Right ventricle myocardium superior (tissue), 1 donor: ENCODE measurements at places on chromosomes 6 and 20.
A peak's percentile ranks its signal among the peaks of the same experiment; 100 is the strongest.

DNA sequence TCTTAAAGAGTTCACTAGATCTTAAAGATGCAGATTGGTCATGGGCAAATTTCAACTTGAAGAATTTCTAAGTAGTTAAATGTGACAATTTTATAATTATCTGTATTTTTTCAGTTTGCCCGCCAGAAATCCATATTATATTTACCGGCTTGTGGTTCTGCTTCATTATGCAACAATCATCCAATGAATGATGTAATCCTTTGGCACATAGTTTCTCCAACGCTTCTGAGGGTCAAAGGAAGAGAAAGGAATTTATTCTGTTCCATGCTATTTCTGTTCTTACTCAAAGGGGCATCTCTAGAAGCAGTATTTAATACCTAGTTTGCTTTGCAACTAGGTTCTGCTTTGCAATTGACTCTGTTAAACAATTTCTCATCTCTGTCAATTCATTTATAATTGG lies 359.3 kb upstream of the PLCB4 start:
- DNase-seq = no peak

DNA sequence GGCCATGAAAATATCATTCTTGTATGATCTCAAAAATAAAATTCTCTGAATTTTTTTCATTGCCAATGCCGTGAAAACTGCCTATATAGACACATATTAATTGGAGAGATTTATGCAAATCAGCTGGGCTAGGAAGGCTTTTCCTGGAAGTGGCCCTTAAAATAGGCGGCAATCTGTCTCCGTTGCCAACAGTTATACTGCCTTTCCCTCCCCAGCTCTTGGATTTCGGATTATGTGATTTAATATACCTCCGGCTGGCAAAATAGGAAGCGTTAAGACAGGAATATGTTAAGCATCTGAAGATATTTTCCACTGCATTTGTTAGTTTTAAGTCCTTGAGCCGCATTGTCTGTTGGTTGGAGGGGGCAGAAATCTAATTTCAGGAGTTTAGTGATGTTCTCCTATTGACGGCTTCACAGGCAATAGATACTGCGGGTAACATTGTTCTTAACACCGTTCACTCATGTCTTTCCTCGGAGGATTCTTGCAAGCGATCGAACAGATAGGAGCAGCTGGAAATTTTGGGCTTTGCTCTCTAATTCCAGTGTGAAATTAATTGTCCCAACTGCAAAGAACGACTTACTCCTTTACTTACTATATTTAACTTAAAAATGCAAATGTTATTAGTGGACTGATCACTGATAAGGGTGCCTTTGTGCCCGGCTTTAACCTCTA lies 113.3 kb downstream of the LINC00237 start:
- no peak for DNase-seq

GRCh38 chr6:125765944-125766343 lies 16.5 kb downstream of the HEY2 start:
- DNase-seq = no peak

DNA sequence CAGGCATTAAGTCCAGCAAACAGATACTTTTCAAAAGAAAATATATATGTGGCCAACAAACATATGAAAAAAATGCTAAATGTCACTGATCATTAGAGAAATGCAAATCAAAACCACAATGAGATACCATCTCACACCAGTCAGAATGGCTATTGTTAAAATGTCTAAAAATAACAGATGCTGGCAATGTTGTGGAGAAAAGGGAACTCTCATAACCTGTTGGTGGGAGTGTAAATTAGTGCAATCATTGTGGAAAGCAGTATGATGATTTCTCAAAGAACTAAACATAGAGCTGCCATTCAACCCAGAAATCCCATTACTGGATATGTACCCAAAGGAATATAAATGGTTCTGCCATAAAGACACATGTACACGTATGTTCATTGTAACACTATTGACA lies 20.6 kb downstream of the KCNQ5 start:
- no peak for DNase-seq

DNA sequence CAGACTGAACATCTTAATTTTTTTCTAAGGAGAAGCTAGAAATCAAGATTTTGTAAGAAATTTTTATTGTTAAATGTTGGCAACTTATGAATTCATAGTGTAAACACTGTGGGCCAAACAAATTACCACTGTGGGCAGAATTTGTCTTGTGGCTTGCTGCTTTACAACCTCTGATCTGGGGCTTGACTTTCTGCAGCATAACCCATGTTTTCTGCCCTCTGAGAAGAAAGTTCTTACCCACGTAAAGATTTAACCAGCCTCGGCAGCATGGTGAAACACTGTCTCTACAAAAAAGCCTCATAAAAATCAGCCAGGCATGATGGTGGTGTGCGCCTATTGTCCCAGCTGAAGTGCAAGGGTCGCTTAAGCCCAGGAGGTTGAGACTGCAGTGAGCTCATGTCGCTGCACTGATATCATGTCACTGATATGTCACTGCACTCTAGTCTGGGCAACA lies 12.9 kb downstream of the ITCH start:
- DNase-seq = no peak

- DNase-seq = no peak
Observed at GRCh38 chr6:28208111-28208659, 16.9 kb upstream of the ZSCAN9 start.

GRCh38 chr6:108902382-108902792 lies 54.2 kb downstream of the ARMC2 start:
- DNase-seq = no peak

DNA sequence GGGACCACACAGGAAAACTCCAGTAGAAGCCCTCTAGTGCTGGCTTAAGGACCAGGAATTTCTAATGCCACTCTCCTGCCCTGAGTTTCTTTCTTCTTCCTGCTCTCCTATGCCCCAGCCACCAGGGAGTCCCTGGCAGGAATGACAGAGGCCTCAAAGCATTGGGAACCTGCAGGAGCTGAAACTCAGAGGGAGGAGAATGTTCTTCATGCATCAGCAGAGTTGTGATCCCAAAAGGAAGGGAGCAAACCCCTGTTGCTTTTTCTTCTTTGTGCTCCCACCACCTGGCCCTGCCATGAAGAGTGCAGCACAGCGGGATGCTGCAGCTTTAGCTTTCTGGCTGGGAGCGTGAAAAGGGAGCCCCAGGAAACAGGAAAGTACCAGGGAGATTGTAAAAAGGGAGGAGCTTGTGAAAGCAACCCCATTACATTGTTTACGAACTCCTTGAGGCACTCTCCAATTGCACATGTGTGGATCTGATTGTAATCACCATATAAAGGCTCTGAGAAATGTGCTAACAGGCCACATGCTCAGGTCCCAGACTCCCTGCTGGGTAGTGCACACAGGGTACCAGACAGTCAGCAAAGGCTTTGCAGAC lies 34.7 kb upstream of the FKBP1A start:
- no peak for DNase-seq

GRCh38 chr20:63032026-63032800 lies 25.4 kb upstream of the BHLHE23 start:
- peak; percentile 27 for DNase-seq

- no peak for DNase-seq
Observed at GRCh38 chr6:40348591-40348990, 238.6 kb downstream of the LRFN2 start.

DNA sequence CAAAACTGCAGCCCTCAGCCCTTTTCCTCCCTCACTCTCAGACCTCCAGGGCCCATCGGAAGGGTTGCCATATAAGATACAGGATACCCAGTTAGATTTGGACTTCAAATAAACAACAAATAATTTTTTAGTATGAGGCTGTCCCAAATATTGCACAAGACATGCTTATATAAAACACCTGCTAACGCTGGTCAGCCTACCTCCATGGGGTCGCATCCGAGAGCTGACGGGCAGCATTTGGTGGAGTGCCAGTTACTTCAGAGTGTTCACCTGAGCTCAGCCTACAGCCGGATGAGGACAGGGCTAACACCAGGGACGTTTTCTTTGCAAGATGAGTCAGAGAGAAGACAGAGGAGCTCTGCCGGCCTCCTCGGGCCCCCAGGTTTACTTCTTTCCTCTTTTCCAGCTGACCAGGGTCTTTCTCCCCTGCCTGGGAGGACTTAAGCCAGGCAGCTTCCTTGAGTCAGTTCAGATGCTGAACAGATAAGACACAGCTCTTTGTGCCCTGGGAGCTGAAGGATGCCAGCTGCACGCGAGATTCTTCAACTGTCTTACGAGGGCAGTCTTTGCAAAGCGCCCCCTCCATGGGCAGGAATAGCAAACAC lies 141.2 kb upstream of the KCNG1 start:
- no peak for DNase-seq

DNA sequence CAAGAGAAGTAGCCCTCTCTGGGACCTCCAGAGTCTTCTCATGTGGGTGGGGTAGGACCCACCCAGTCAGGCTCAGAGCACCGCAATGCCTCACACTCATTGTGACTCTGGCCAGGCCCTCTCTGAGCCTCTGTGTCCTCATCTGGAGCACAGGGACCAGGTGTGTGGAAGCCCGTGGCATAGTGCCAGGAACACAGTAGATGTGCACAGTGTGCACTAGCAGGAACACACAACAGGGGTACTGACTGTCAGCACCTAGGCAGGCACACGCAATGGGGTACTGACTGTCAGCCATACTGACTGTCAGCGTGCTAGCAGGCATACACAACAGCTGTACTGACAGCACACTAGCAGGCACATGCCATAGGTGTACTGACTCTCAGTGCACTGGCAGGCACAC lies 2.0 kb upstream of the STMN3 start:
- no peak for DNase-seq

- no peak for DNase-seq
Observed at GRCh38 chr6:149305372-149305771, 12.1 kb upstream of the TAB2 start.

DNA sequence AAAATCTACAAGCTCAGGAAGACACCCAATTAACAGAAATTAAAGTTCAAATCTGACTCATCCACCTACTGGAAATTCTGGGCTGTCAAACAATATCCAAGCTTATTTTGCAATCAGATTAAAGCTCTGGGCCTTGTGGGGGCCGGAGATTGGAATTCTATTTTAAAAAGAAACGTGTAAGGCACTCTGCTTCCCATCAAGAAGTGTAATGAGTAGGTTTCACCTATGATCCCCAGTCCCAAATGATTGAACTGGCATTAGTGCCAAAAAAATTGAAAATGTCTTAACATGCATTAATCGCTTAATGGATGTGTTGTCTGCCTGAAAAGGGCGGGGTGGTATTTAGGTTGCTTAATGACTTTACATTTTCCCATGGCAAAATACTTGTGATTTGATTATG lies 542.4 kb upstream of the BTBD3 start:
- DNase-seq = no peak

GRCh38 chr6:19757036-19757435 lies 80.1 kb upstream of the ID4 start:
- DNase-seq = no peak

GRCh38 chr6:138161338-138162110 lies at the start of gene ARFGEF3:
TSS of gene ARFGEF3 (plus strand) at chr6:138161939. CDS start at chr6:138162087, 148 bp downstream.
- peak; percentile 66 for DNase-seq

DNA sequence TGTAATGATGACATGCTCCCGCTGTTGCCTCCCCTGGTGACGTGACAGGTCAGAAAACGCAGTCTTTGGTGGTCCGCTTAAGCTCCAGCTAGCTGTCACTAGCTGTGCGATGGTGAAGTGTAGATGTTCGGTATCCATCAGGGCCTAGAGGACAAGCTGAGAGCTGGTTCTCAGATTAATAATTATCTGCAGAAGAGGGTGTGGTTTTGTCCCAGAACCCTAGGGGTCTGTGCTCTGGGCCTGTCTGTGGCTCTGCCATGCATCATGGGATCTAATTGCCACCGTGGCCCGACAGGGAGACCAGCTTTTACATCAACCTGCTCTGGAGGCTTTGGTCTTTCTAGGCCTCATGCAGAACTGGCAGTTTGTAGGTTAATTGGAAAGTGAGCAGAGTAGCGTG lies 34.1 kb downstream of the ERMARD start:
- DNase-seq = no peak

DNA sequence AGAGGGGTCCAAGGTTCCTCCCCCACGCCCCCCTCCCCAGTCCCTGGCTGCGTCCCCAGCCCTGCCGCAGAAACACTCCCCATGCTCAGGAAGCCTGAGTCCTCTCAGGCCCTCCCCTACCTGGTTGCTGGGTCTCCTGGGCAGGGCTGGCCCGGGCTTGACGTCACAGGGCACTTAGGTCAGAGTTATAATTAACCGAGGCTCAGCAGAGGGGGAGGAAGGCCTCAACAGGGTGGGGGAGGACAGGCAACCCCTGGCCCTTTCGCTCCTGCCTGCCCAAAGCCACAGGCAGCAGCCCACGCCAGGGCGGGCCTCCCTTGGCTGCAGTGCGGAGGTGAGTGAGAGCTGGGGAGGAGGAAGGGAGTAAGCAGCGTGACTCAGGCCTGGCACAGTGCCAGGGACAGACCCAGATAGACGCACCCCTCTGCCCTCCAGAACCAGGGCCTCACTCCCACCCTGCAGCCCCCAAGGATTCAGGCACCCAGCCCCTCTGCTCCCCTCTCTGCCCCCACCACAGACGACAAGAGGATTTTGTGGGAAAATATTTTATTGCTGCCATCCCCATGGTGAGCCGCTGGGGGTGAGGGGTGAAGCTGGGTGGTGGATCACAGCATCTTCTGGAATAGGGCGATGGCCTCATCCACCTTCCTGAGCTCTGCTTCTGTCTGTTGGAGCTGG lies at the start of gene VWA7:
TSS of gene VWA7 (minus strand) at position 340 of the 678 bp plus-strand sequence. CDS start 549 bp downstream, outside the sequence.
- DNase-seq = peak; percentile 80

DNA sequence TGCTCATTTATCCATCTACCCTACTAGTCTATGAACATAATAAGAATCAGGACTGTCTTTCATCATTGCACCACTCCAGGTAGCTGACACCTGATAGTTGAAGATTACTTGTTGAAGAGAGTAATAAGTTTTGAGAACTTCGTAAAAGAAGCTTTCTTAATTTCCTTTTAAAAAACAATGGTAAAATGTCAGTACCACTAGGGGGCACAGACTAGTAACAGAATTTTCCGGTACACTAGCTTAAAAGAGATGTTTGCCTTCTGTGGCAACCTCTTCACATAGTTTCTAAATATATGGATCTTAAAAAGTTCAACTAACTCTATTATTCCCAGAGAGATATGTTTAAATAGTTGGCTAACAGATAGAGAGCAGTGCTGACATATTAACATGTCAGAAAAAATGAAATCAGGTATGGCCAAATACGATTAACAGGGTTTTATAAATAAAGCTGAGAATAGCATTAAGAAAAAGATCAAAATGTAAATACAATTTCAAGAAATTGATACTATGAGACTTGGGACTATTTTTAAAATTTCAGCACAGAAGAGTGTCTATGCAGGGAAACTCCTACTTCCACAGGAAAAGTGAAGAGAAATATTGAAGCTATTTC lies 5.4 kb upstream of the KCNQ5 start:
- no peak for DNase-seq

- DNase-seq = no peak
Observed at GRCh38 chr6:108565091-108565766, 4.5 kb downstream of the FOXO3 start.

- DNase-seq = peak; percentile 37
Observed at GRCh38 chr20:21395666-21396598, 1.4 kb downstream of the NKX2-4 start.

- peak; percentile 84 for DNase-seq
Observed at GRCh38 chr20:31608251-31608945, 3.3 kb downstream of the ID1 start.

DNA sequence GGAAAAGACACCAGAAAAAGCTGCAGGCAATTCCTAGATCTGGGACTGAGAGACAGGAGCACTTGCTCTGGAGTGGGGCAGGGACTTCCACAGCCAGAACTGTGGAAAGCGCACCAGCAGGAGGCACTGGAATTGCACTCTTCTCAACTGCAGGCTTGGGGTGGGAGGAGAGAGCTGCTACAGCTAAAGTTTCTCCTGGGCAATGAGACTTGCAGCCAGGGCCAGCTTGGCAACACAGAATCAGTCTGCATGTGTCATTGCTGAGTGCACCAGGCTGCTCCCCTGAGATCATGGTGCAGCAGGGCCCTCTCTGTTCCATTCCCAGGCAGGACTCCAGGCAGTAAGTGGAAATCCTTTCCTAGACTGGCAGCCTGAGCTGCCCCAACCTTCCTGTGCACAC lies 145.8 kb downstream of the INSM1 start:
- DNase-seq = no peak

- DNase-seq = no peak
Observed at GRCh38 chr20:20299904-20300303, 68.0 kb upstream of the INSM1 start.
